Hair follicle dermal papilla cell (primary cell): ENCODE measurements at places on chromosomes 5 and 9. TPM values are rescaled to one million over a fixed set of nuclear protein-coding genes. Genes with fewer than 3 reads are reported as not detected.

The MORN5 gene
- total RNA-seq, result not detected in 2 replicates

The TNFSF15 gene
- 0.24 and 0.32 TPM in 2 replicates for total RNA-seq

The CXCL14 gene
- 1.2 and 2.1 TPM in 2 replicates for total RNA-seq

The C5 gene
- total RNA-seq, result 2.4 and 3.7 TPM in 2 replicates

The LAMC3 gene
- 1.8 and 3.7 TPM in 2 replicates for total RNA-seq

The SLC34A1 gene
- total RNA-seq, result not detected in 2 replicates

The LCN1 gene
- not detected in 2 replicates for total RNA-seq

The INSYN2B gene
- total RNA-seq, result 12.8 and 15.3 TPM in 2 replicates

The NXNL2 gene
- 2.1 and 2.2 TPM in 2 replicates for total RNA-seq

The SLC25A25 gene
- total RNA-seq, result 36.2 and 43.2 TPM in 2 replicates

The TTC1 gene
- total RNA-seq, result 26.0 and 28.3 TPM in 2 replicates

The TUSC1 gene
- 24.5 and 30.7 TPM in 2 replicates for total RNA-seq

The RAPGEF1 gene
- total RNA-seq, result 44.6 and 45.8 TPM in 2 replicates

The SLC36A2 gene
- total RNA-seq, result not detected in 2 replicates

The GAS1 gene
- total RNA-seq, result 980 and 1,261 TPM in 2 replicates

The KCNV2 gene
- not detected in 2 replicates for total RNA-seq

The GARIN3 gene
- not detected in 2 replicates for total RNA-seq

The OR1J1 gene
- not detected in 2 replicates for total RNA-seq

The TXNDC8 gene
- total RNA-seq, result not detected in 2 replicates

The PCDHB14 gene
- 0.61 and 1.3 TPM in 2 replicates for total RNA-seq

The C1QTNF3 gene
- total RNA-seq, result 0.36 and 1.8 TPM in 2 replicates

The SEMA5A gene
- total RNA-seq, result 42.0 and 59.4 TPM in 2 replicates

The ANXA1 gene
- 367 and 488 TPM in 2 replicates for total RNA-seq

The WNT8A gene
- not detected in 2 replicates for total RNA-seq

The ZDHHC21 gene
- 9.5 and 15.6 TPM in 2 replicates for total RNA-seq

The CACNA1B gene
- total RNA-seq, result under 0.01 TPM in 2 replicates

The OTP gene
- total RNA-seq, result not detected in 2 replicates

The MBLAC2 gene
- total RNA-seq, result 6.0 and 7.6 TPM in 2 replicates

The MLANA gene
- total RNA-seq, result 0.32 TPM in 1 of 2 replicates, not detected in the other

The ECSCR gene
- 1.8 TPM in 1 of 2 replicates, not detected in the other for total RNA-seq

The AQP7 gene
- not detected in 2 replicates for total RNA-seq

The FOXD4L4 gene
- under 0.01 TPM in 1 of 2 replicates, not detected in the other for total RNA-seq

The PTPRD gene
- 2.2 and 11.0 TPM in 2 replicates for total RNA-seq

The FAM120AOS gene
- total RNA-seq, result 38.6 and 38.7 TPM in 2 replicates

The PCDHGA6 gene
- 6.5 and 6.8 TPM in 2 replicates for total RNA-seq

The ZNF782 gene
- total RNA-seq, result 4.1 and 5.7 TPM in 2 replicates
